HCT116 (cell line): ENCODE measurements at places on chromosomes 2 and 18.

GRCh38 chr18:13433125-13433524 is 214.6 kb downstream of the LDLRAD4 start:
- no peaks in the 10 kb centered on the region for H3K27me3 ChIP-seq
- no peak overlapping the region for H3K4me3 ChIP-seq
- DNase-seq = no peak

DNA sequence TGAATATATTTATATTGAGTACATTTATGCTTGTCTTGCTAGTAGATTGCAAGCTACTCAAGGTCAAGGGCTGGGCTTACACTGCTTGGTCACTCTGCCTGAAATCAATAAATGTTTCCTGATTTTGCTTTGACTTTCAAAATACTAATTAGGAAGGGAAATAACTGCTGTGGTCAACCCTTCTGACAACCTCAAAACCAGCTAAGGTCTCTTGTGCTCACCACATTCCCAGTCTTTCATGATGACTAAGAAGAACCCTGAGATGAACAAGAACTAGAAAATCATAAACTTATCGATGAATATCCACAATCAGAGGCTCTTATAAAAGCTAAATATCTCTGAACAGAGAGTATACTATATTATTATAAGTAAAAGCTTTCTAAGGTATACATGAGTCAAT is 33.3 kb downstream of the ABCB11 start:
- H3K27me3 ChIP-seq = no peaks in the 10 kb centered on the region
- H3K4me3 ChIP-seq = no peak overlapping the region
- no peaks in the 10 kb centered on the region for H3K36me3 ChIP-seq
- DNase-seq = no peak
- H3K4me1 ChIP-seq = no peaks in the 10 kb centered on the region

- H3K27ac ChIP-seq = no peak overlapping the region
- H3K27me3 ChIP-seq = no peaks in the 10 kb centered on the region
- no peaks in the 10 kb centered on the region for H3K4me1 ChIP-seq
- H3K4me3 ChIP-seq = no peak overlapping the region
Observed at GRCh38 chr2:102258386-102259074, 52.8 kb upstream of the IL1RL1 start.

- DNase-seq = no peak
- peaks cover 5% of the 10 kb centered on the region; the same call in 1 of the 2 replicates for H3K27me3 ChIP-seq
- H3K4me3 ChIP-seq = no peak overlapping the region
- H3K4me1 ChIP-seq = no peaks in the 10 kb centered on the region
Observed at GRCh38 chr2:169106563-169107545, 37.5 kb downstream of the DHRS9 start.

GRCh38 chr2:149601141-149601796 is 13.7 kb upstream of the MMADHC start:
- H3K36me3 ChIP-seq = no peaks in the 10 kb centered on the region
- no peak for DNase-seq
- no peak overlapping the region for H3K27ac ChIP-seq

DNA sequence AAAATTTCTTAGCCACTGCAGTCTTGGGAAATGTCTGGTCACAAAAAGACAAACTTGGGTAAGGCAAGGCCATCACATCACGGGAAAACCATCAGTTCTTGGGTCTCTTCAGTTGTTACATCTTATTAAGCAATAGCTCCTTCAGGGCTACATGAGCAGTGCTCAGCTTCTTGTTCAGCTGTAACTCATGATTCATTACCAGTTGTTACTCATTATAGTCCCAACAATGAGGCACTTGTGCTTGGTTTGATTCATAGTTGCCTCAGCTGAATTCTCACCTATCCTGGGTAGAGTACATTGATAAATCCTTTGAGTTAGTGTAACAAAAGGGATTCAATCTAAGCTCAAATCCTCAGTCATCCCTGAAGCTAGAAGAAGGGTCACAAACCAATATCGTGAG is 102.4 kb upstream of the DCC start:
- H3K4me3 ChIP-seq = no peak overlapping the region
- no peaks in the 10 kb centered on the region for H3K4me1 ChIP-seq
- no peak for DNase-seq
- no peaks in the 10 kb centered on the region for H3K36me3 ChIP-seq

GRCh38 chr2:237978058-237978712 is 11.4 kb downstream of the UBE2F start:
- no peaks in the 10 kb centered on the region for H3K27me3 ChIP-seq
- H3K27ac ChIP-seq = no peak overlapping the region
- DNase-seq = no peak
- H3K4me3 ChIP-seq = no peak overlapping the region
- no peaks in the 10 kb centered on the region for H3K36me3 ChIP-seq

DNA sequence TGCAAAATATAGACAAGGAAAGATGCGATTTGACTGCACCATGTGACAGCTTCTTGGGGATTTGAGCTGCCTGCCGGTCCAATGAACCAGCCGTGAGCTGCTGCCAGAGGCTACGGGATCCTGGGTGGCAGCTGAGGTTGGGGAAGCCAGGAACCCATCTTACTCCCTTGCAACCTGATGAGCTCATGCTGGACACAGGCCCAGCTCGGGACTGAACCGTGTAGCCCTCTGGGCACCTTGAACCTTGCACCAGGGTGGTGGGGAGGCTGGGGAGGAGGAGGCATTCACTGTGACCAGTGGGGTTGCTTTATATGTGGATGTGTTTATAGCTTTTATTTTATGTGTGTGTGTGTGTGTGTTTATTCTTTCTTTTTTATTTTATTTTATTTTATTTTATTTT is 9.1 kb downstream of the ALPI start:
- no peaks in the 10 kb centered on the region for H3K36me3 ChIP-seq
- H3K4me3 ChIP-seq = no peak overlapping the region
- H3K27me3 ChIP-seq = no peaks in the 10 kb centered on the region
- no peaks in the 10 kb centered on the region for H3K4me1 ChIP-seq
- DNase-seq = no peak
- no peak overlapping the region for H3K27ac ChIP-seq

DNA sequence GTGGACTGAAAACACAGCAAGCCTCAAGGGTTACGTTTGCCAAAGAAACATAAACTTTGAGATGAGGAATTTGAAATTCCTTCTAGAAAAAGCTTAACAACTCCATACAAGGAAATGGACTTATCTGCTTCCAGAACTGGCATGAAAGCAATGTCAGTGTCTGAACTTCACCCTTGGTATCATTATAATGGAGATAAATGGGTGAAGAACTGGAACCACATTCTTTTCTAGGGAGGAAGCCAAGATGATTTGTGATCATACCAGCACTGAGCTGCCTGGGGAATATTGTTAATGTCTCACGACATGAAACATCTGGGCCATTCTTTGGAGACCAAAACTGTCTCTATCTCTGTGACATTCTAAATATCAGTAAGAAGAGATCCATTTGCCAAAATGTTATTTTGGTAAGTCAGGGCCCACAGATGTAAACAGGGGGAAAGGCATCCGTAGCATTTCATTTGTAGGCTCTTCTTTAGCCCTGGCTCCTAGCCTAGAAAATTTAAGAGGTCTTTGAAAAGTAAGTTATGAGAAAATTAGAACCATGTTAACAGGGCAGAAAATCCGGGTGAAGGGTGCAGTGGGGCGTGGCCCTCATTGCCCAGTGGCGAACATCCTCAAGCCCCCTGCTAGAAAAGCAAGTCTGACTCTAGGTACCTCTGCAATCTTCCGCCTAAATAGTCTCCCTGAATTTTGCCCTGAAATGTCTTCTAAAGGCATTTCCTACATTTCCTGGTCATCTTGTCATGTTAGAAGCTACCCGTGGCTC is 295.3 kb upstream of the EPAS1 start:
- H3K27me3 ChIP-seq = no peaks in the 10 kb centered on the region
- no peak overlapping the region for H3K4me3 ChIP-seq
- no peak overlapping the region for H3K27ac ChIP-seq
- H3K4me1 ChIP-seq = no peaks in the 10 kb centered on the region

GRCh38 chr2:61220768-61221167 is 58.8 kb downstream of the C2orf74 start:
- no peak overlapping the region for H3K27ac ChIP-seq
- H3K36me3 ChIP-seq = peaks cover 16% of the 10 kb centered on the region; the same call in 1 of the 2 replicates
- no peak overlapping the region for H3K4me3 ChIP-seq

GRCh38 chr18:21344860-21345259 is 102.8 kb downstream of the GREB1L start:
- peaks cover 5% of the 10 kb centered on the region; the same call in 1 of the 2 replicates for H3K4me1 ChIP-seq
- no peak overlapping the region for H3K27ac ChIP-seq
- no peak overlapping the region for H3K4me3 ChIP-seq
- DNase-seq = no peak
- no peaks in the 10 kb centered on the region for H3K36me3 ChIP-seq

GRCh38 chr2:239553376-239554000 is 152.7 kb upstream of the HDAC4 start:
- no peaks in the 10 kb centered on the region for H3K36me3 ChIP-seq
- no peak for DNase-seq
- H3K27me3 ChIP-seq = peaks cover 13% of the 10 kb centered on the region; the same call in 1 of the 2 replicates
- H3K27ac ChIP-seq = no peak overlapping the region
- no peak overlapping the region for H3K4me3 ChIP-seq

DNA sequence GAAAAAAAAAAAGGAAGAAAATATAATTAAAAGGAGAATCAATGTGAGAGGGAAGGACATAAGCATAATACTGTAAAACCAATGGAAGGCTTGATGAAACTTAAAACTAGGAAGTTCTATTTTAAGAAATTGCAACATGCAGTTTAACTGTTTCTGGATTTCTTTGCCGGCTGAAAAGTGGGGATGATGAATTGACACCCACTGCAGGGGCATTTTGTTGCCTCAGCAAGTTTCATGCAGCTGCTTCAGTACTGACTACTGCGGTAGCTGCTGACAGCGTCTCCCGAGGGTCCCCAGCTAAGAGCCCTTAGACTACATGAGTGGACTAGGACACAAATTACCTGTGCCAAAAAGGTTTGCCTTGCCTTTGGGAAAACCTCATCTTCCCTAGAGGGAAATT is 69.2 kb downstream of the B3GNT2 start:
- no peak overlapping the region for H3K27ac ChIP-seq
- H3K27me3 ChIP-seq = no peaks in the 10 kb centered on the region
- H3K4me1 ChIP-seq = peaks cover 4% of the 10 kb centered on the region
- no peak for DNase-seq

DNA sequence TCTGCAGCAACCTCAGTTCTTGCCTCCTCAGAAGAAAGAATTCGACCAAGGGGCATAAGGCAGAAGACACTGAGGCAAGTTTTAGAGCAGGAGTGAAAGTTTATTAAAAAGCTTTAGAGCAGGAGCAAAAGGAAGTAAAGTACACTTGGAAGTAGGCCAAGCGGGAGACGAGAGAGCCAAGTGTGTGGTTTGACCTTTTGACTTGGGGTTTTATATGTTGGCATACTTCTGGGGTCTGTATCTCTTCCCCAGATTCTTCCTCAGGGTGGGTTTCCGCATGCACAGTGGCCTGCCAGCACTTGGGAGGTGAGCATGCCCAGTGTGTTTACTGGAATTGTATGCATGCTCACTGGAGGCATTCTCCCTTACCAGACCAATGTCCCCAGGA is 59.3 kb upstream of the ANKRD44 start:
- no peak overlapping the region for H3K4me3 ChIP-seq
- DNase-seq = no peak
- no peaks in the 10 kb centered on the region for H3K36me3 ChIP-seq
- no peaks in the 10 kb centered on the region for H3K4me1 ChIP-seq
- no peak overlapping the region for H3K27ac ChIP-seq

DNA sequence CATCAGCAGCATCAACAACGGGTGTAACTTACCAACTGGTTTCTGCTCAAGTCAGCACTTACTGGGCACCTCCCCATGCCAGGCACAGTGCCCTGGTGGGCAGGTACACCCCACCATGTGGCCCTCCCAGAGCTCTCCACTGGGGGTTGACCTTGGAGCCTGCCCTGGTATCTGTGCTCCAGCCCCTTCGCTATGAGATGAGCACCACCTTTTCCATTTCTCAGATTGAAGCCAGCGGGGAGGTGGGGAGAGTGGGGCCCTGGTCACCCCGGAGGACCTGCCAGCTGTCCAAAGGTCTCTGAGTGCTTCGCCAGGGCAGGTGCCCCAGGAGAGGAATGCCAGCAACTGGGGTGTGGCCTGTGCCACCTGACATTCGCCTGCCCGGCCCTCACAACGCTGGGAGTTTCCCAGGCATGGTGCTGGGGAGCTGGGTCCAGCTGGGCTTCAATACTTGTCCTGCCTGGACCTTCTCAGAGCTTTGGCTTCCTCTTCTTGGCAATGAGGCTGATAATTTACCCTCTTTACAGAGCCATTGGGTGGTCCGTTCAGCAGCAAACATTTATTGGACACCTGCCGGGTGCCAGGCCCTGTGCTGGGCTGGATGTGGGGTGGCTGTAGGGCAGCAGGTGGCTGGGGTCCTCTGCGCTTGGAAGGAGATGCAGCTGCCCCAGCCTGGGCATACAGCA is 5.9 kb upstream of the ZAP70 start:
- no peak for DNase-seq
- no peak overlapping the region for H3K27ac ChIP-seq
- H3K4me3 ChIP-seq = no peak overlapping the region
- H3K27me3 ChIP-seq = no peaks in the 10 kb centered on the region
- H3K4me1 ChIP-seq = no peaks in the 10 kb centered on the region

DNA sequence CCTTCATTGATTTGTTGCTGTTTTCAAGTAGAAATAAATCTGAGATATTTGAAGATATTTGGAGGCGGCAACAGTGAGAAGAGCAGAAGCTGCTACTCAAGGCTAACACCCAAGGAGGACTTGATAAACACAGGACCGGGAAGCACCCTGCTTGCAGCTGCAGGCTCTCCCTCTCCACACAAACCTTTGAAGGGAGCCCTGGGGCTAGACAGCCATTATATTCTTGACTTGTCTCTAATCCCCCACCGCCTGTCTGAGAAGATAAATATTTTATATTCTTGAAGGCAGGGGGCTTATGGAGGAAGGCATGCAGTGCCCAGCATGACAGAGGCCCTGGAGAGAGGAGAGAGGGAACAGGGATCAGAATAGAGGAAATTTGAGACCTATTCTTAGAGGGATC is 50.9 kb upstream of the SMAD2 start:
- no peak overlapping the region for H3K27ac ChIP-seq
- no peaks in the 10 kb centered on the region for H3K36me3 ChIP-seq
- H3K4me1 ChIP-seq = no peaks in the 10 kb centered on the region
- no peaks in the 10 kb centered on the region for H3K27me3 ChIP-seq

DNA sequence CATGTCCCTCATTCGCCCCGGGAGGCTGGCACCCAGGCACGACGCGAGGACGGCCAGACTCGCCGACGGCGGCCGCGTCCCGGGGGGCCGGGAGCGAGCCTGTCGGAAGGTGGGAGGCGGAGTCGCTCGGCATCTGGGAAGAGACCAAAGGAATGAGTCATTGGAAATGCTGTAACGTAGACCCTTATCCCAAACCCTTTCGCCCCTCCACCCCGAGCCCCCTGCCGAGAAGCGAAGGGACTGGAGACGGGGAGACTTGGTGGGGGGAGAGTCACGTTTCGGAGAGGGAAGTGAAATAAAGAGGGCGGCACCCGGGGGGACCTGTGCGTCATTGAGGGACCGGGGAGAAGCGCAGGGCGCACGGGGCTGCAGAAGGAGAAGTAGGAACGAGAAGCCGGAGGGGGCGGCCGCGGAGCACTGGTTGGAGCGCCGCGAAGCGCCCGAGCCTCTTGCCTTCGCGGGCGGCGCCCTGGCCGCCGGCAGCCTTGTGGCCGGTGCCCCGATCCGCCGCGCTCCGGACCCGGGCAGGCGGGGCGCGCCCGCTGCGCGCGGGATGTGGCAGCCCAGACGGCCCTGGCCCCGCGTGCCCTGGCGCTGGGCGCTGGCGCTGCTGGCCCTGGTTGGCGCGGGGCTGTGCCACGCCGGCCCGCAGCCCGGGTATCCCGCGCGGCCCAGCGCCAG is at the start of gene EMILIN2:
EMILIN2 (plus strand) TSS at position 371 of the 681 bp plus-strand sequence; CDS start at position 554, 183 bp downstream.
- no peak within 1 kb of the TSS; the same call in 1 of the 2 replicates for H3K27ac ChIP-seq
- peak within 1 kb of the TSS; percentile 56 for H3K4me3 ChIP-seq
- H3K4me1 ChIP-seq = peaks cover 8% of the 10 kb centered on the region; the same call in 1 of the 2 replicates
- no peaks in the 10 kb centered on the region for H3K36me3 ChIP-seq
- DNase-seq = no peak
- H3K27me3 ChIP-seq = no peaks in the 10 kb centered on the region
